ENCODE measurements at places on chromosomes 12 and 14. TPM values are rescaled to one million over a fixed set of nuclear protein-coding genes. Genes with fewer than 3 reads are reported as not detected.

DNA sequence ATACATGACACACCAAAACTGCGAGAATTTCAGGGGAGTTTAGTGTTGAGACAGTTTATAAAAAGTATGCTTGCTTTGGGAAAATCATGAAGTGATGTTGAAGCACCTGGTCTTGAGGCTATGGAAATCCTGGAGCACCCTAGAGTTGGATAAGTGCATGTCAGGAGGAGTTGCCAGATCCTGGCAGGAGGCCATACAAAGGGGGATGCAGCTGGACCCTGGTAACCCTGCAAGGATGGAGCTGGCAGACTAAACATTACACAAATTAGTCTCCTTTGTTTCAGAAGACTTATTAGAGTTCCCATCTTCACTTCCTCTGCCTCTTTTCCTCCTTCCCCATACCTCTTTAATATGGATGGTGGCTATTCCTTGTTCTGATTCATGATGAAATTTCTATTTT lies 907.0 kb downstream of the BCL11B start:
- DNase-seq = no peak

Gene PTHLH
- polyA plus RNA-seq = 2.2 TPM

- no peak for DNase-seq
Measured at GRCh38 chr12:6684609-6685008, 4.6 kb downstream of the ZNF384 start.

- DNase-seq = no peak
Measured at GRCh38 chr12:92582893-92583292, 119.9 kb upstream of the PLEKHG7 start.

DNA sequence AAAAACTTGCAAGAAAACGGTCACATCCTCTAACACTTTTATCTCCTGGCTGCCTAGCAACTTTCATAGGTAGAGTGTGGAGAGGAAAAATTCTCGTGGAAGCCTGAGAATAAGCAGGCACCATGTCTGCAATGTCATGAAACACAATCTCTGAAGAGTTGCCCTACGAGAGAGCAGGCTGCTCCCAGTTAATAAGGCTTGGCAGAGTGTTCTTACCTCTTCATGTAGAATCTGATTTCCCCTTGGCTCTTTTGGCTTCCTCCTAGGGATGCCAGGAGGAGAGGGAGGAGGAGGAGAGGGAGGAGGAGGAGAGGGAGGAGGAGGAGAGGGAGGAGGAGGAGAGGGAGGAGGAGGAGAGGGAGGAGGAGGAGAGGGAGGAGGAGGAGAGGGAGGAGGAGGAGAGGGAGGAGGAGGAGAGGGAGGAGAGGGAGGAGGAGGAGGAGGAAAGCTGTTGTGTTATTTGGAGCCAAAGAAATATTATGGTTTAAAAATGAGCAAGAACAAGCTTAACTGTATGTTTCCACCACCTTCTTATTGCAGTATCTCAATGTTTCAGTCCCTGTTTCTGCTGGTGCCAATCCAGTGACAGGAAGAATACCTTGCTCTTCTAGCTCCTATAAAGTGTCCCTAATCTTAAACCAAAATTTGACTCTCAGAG lies 52.9 kb downstream of the EGLN3 start:
- DNase-seq = no peak

- DNase-seq = no peak
Measured at GRCh38 chr14:80664576-80664975, 277.0 kb downstream of the CEP128 start.

GRCh38 chr12:25730489-25731349 lies 177.6 kb upstream of the LMNTD1 start:
- DNase-seq = no peak

Gene PABPN1
- 153 TPM for polyA plus RNA-seq

GRCh38 chr14:93897476-93897845 lies 29.7 kb upstream of the FAM181A start:
- DNase-seq = no peak

Gene IL23A
- 0.27 TPM for polyA plus RNA-seq
